ENCODE measurements at places on chromosomes 6 and 20. TPM values are rescaled to one million over a fixed set of nuclear protein-coding genes. Genes with fewer than 3 reads are reported as not detected.

The KHDC1L gene
- not detected for total RNA-seq

The CRISP2 gene
- 9.8 TPM for total RNA-seq

DNA sequence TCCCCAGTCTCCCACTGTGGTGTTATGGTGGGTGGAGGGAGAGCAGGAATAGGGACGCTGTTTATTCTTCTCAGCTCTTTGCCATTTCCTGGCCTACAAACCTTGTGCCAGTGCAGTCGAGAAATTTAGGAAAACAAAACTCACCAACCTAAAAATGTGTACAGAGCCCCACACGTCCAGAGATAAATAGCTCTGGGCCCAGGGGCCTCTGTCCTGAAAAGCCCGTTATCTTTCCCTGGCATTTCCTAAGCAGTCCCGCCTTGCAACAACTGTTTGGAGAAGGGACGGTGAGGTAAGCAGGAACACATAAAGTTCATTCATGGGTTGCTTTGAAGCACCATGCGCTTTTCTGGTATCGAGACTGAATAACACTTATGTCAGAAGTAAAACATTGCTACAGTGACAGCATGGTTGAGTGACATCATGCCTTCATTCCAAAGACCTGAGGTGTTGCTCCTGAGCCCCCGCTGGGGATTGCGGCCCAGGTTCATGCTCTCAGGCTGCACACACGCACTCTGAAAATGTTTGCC is 80.1 kb upstream of the NXT1 start:
- DNase-seq: no peak

The SNAP91 gene
- total RNA-seq: 2.5 TPM

GRCh38 chr6:160301339-160301738 is 42.7 kb upstream of the SLC22A2 start:
- DNase-seq: no peak

The SIGLEC1 gene
- 8.2 TPM for total RNA-seq

- DNase-seq: no peak
These were observed 28.3 kb downstream of the PHACTR3 start for GRCh38 chr20:59632541-59633113.
